ENCODE measurements at places on chromosomes 13 and 19.

- no peak for DNase-seq
Observed at GRCh38 chr13:80447747-80448146, 106.8 kb upstream of the SPRY2 start.

DNA sequence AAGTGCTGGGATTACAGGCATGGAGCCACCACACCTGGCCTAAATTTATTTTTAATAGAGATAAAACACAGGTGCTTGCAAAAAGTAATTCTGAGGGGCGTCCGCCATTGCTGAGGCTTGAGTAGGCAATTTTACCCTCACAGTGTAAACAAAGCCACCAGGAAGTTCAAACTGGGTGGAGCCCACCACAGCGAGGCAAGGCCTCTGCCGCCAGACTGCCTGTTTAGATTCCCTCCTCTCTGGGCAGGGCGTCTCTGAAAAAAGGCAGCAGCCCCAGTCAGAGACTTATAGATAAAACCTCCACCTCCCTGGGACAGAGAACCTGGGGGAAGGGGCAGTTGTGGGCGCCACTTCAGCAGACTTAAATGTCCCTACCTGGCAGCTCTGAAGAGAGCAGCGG lies 50.7 kb downstream of the B3GLCT start:
- no peak for DNase-seq

DNA sequence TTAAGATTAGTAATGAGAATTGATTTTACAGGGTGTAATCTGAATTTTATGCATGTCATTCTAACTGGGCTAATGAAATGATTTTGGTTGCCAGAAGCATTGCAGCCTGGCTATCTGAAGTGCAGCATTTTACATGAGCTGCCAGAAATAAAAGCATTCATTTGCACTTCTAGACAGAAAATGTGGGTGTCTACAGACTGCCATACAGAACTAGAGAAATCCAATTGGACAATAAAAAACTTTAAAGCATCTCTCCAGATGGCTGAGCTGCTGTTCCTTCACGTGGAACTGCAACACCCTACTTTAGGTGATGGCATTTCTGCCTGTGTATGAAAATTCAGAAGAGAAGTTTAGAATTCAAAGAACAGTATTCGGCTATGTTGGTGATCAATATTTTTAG lies 450.1 kb upstream of the SLITRK1 start:
- DNase-seq, result no peak

- no peak for DNase-seq
Observed at GRCh38 chr19:2149980-2150793, 1.2 kb downstream of the AP3D1 start.

GRCh38 chr13:33379608-33380007 lies 94.1 kb upstream of the STARD13 start:
- no peak for DNase-seq

- DNase-seq, result no peak
Observed at GRCh38 chr13:75469047-75469446, 12.9 kb downstream of the TBC1D4 start.

- DNase-seq, result no peak
Observed at GRCh38 chr19:33388725-33389420, 15.4 kb downstream of the CEBPG start.

DNA sequence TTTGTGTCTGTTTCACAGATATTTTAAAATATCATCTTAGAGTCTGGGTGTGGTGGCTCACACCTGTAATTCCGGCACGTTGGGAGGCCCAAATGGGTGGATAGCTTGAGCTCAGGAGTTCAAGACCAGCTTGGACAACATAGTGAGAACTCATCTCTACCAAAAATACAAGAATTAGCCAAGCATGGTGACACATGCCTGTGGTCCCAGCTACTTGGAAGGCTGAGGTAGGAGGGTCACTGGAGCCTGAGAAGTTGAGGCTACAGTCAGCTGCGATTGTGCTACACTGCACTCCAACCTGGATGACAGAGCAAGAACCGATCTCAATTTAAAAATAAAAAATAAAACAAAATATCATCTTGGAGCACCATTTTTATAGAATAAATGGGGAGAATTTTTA lies 1247.6 kb upstream of the MIR17HG start:
- DNase-seq, result no peak

- DNase-seq, result no peak
Observed at GRCh38 chr13:105213512-105213911, 1322.0 kb downstream of the EFNB2 start.

DNA sequence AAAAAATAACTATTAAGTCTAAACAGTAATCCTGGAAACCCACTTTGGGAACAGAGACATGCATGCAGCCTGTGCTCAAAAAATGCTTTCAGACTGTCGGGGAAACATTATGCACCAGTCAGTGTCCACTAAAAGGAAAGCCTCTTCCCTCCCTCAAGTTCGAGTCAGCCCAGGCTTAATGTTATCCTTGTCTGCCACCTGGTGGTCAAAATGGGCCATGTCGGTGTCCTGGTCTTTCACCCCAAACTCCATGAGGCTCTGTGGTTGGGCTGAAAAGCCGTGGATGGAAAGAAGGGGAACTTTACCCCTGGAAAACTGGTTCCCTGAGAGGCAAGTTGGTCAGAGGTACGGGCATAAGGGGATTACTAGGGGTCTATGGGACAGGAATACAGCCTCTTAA lies 88.4 kb upstream of the ZNF492 start:
- no peak for DNase-seq
